Stimulated activated CD4-positive, alpha-beta T cell treated with anti-CD3 and anti-CD28 coated beads, Interleukin-15, amount 100 ng/mL, for 1 hour (primary cell): ENCODE measurements at places on chromosomes 1 and 21.

DNA sequence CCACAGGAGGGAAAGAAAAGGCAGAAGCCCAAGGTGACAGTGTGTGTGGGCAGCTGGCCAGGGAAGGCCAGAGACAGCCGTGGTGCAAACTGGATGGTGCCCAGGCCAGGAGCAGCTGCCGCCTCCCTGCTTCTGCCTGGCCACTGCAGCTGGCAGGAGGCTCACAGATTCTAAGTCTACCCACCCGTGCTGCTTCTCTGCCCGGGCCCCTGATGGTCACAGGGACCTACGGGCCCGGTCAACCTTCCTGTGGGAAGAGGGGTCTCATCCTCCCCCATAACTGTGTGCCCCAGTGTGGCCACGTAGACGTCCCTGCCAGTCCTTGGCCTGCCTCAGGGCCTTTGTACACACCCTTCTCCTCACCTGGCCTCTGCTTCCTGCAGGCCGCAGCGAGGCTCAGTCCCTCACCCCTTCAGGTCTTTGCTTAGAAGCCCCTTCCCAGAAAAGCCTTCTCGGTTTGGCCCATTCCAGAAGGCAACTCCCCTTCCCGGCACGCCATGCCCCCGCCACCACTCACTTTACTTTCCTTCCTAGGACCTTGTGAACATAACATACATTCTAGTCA lies 192.6 kb upstream of the AJAP1 start:
- DNase-seq, result no peak

- no peak for DNase-seq
These were observed 402.9 kb downstream of the RWDD3 start for GRCh38 chr1:95636897-95637296.

GRCh38 chr21:33434770-33435360 lies 31.7 kb downstream of the IFNGR2 start:
- DNase-seq, result no peak

- no peak for DNase-seq
These were observed 37.4 kb downstream of the CLDN17 start for GRCh38 chr21:30129246-30129645.

- DNase-seq, result no peak
These were observed 104.6 kb downstream of the KCND3 start for GRCh38 chr1:111884772-111885443.

DNA sequence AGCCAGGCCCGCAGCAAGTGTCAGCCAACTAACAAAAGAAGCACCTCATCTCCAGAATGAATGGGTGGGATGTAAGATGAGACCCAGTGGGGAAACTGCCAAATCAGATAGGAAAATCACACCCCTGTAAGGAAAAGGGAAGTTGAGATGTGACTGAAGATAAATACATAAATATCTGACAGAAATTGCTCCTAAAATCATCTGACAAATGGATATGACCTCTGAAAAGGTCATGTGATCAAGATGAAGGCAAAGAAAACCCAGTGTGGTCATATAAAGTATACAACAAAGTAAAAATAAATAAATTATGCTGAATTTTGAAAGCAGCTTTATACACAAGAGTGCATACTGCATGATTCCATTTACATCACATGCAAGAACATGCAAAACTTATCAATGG lies 12.7 kb downstream of the SIPA1L2 start:
- no peak for DNase-seq

DNA sequence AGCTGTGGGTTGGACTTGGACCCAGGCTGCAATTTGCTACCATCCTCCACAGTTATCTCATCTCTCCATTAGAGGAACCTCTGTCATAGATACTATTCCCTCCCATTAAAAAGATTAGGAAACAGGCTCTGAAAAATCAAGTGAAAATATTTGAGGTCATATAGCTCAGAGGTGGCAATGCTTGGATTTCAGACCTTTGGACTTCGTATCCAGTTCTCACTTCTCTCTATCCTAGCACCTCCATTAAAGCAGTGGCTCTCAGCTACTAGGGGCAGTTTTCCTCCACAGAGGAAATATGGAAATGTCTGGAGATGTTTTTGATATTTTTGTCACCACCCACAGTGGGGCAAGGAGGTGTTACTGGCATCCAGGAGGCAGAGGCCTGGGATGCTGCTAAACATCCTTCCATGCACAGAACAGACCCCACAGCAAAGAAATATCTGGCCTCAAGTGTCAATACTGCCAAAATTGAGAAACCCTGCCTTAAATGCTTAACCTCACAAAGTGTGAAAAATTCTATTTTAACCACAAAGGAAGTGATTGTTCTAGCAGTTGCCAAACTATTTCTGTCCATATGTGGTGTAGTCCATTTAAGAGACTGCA lies 54.1 kb downstream of the C8A start:
- no peak for DNase-seq

GRCh38 chr1:32715901-32716311 lies 13.3 kb upstream of the SYNC start:
- DNase-seq, result no peak

GRCh38 chr1:201401700-201402099 lies 2.6 kb upstream of the LAD1 start:
- no peak for DNase-seq

- DNase-seq, result no peak
These were observed 3.2 kb downstream of the ZP4 start for GRCh38 chr1:237887542-237887941.

DNA sequence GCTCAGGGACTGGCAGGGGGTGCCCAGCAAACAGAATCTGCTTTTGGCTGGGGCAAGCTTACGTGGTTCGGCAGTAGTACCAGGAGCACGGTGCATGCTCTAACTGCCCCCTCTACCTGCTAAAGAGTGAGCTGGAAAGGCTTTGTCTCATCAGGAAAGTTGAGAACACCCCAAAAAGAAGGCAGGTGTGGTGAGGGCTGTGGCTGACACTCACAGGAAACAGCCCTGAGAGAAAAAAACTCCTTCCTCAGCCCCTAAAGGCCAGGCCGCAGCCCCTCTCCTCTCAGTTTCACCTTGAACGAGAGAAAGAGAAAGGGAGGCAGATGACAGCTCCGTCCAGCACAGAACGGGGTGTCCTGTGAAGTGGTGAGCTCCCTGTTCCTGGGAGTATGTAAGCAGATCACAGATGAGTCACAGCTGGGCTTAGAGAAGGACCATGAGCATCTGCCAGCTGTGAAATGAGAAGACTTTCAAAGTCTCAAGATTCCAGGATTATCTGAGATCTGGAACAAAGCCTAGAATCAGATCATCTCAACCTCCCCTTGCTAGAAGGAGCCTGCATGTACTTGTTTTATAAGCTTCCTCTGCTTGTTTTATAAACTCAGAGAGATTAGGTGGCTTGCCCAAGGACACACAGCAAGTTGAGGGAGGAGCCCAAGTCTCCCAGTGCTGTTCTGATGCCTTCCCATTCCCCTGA lies 13.4 kb downstream of the LAPTM5 start:
- DNase-seq, result no peak

- DNase-seq, result no peak
These were observed 1.2 kb downstream of the MCM3AP start for GRCh38 chr21:46284077-46284644.

DNA sequence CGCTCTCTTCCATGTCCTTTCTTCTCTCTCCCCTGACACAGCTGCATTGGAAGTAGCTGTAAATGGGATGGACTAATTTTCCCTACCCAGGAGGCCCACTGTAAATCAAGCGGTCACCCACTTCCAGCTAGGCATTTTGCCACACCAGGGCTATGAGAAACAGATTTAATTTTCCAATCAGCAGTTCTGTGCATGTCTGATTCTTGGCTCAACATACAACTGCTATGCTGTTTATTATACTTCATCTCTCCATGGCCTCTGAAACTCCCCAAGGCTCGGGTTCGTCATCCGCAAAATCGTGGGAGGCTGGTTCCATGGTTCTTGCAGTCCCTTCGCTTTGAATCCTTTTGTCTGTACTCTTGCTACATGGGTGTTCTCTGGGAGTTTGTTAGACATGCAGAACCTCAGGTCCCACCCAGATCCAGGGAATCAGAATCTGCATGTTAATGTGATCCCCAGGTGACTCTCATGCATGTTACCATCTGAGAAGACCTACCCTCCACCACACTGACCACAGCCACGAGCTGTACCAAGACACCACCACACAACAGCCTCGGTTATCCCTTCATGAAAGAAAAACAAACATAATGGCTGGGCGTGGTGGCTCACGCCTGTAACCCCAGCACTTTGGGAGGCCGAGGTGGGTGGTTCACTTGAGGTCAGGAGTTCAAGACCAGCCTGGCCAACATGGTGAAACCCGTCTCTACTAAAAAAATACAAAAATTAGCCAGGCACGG lies 190.5 kb downstream of the GABPA start:
- DNase-seq, result no peak

- no peak for DNase-seq
These were observed 19.6 kb downstream of the CDKN2C start for GRCh38 chr1:50989694-50990093.

DNA sequence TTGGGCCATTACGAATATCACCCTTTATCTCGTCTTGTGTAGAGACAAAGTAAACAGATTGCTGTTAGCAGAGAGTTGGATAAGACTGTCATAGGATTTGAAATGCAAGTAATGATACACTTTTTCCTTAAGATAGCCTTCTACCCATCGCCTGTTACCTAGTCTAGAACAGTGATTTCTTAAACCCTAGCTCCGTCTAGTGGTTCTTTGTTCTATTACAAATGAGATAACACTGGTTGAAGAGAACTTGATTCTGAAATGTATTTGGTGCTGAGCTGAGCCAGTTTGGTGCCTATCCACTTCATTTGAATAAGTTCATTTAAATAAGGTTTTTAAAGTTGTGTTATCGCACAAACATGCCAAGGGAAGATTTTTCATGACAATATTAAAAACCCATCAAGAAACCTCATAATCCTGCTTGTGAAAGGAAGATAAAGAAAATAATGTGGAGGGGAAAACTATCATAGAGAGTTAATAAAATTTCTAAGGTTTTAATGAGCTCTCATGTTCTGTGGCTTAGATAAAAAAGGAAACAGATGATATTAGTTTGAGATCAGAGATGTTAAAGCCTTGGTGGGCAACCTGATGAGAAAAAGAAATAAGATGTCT lies 1.5 kb upstream of the KCNH1 start:
- no peak for DNase-seq

- DNase-seq, result no peak
These were observed 41.8 kb upstream of the LRRC52 start for GRCh38 chr1:165501970-165502348.

DNA sequence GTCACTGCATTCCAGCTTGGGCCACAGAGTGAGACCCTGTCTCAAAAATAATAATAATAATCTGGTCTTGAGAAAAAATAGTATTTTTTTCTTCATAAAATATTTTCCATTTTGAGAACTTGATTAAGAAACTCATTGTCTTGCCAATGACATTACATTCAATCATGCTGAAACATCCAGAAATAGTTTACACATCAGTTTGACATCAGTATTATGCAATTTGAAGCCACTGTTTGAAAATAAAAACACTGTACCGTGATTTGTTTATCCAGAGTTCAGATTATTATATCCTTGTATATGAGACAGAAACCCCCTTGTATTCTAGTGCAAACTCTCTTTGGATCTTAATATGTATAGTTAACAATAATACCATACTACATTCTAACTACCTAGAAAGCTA lies 6.9 kb downstream of the FMO2 start:
- no peak for DNase-seq

- no peak for DNase-seq
These were observed 26.2 kb downstream of the SLC66A1 start for GRCh38 chr1:19338323-19338762.

GRCh38 chr1:236502579-236502971 lies 21.2 kb upstream of the LGALS8 start:
- DNase-seq, result no peak
